ENCODE measurements at places on chromosomes 4 and X.

DNA sequence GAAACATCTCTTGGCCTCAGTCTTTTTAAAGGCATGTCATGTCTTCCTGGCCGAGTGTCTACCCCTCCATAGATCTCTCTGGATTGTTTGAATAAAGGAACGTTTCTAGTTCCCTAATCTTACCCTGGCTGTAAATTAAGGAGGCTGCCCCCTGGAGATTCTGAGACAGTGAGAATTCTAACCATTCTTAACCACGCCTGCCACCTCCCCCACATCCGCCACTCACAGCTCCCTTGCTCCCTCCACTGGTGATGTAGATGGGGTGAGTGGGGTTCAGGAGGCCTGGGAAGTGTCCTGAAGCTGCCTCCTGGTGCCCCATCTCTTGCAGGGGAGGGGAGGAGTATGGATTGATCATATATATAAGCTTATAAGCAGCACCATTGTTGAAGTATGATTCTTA, 48.0 kb upstream of the TRIM2 start:
- DNase-seq = no peak

GRCh38 chr4:169658975-169659715, 38.8 kb downstream of the CLCN3 start:
- DNase-seq = no peak

GRCh38 chr4:80452768-80453167, 117.2 kb downstream of the CFAP299 start:
- DNase-seq = no peak

DNA sequence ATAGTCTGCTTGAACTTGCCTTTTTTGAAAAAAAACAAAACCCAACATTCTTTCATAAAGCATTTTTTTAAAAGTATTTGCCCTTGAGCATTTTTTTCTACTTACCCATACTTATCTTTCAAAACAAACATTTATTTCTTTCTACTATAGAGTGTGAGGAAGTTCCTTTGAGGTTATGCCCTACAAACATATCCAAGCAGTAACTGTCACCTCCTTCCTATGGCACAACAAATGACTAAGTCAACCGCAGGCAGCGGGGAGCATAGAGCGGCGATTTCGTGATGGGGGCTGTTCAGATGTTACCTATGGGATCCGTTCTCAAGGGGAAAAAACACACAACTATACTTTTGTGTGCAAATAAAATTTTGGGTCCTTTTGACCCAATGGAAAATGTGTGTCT, 19.4 kb downstream of the SPRY1 start:
- no peak for DNase-seq

- DNase-seq = no peak
Observed at GRCh38 chr4:141914746-141915145, 278.4 kb downstream of the IL15 start.

Measured in left ventricle myocardium inferior (tissue), 1 donor.